ENCODE measurements at places on chromosomes 7 and 10.
A peak's percentile ranks its signal among the peaks of the same experiment; 100 is the strongest.

DNA sequence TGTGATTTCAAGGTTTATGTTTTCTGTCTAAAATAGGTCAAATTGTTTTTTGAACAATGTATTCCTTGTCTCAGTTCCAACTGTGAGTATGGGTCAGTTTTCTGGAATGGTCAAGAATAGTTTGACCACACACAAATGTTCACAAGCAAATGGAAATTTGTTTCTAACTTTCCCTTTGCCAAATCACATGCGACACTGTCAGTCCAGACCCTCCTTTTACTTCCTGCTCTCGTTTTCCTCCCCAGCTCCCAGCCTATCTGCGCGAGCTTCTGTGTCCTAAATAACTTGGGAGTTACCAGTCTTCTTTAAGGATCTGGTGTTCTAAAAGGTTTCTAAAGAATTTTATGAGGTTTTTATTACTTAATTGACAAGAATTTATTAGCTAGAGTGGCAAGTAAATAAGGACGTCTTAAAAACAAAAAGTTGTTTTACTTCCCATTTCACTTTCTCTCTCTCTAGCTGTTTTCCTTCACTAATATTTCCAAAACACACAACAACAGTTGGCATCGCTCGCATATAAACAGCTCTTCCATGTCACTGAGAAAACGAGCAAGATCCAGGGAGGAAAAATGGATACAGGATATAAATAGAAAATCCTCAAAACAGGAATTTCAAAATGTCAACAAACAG, 266.1 kb upstream of the KLF6 start:
- no peak for DNase-seq

- no peak for DNase-seq
Observed at GRCh38 chr7:129225931-129226572, 1.2 kb downstream of the AHCYL2 start.

DNA sequence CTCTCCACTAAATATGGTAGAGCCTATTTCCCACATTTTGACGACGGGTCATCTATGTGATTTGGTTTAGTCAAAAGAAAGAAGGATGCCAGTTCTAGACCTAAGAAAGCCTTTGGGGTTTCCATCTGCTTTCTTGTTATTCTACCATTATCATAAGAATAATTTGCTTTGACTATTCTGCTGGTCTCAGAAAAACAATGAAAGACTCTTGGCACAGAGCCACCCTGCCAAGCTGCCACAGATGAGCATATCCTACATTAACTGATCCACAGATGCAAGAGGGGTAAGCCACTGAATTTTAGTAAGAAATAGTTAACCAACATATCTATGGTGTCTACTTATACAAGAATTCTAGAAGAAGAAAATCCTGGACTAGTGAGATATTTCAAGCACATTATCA, 158.6 kb upstream of the MAGI2 start:
- DNase-seq: no peak

DNA sequence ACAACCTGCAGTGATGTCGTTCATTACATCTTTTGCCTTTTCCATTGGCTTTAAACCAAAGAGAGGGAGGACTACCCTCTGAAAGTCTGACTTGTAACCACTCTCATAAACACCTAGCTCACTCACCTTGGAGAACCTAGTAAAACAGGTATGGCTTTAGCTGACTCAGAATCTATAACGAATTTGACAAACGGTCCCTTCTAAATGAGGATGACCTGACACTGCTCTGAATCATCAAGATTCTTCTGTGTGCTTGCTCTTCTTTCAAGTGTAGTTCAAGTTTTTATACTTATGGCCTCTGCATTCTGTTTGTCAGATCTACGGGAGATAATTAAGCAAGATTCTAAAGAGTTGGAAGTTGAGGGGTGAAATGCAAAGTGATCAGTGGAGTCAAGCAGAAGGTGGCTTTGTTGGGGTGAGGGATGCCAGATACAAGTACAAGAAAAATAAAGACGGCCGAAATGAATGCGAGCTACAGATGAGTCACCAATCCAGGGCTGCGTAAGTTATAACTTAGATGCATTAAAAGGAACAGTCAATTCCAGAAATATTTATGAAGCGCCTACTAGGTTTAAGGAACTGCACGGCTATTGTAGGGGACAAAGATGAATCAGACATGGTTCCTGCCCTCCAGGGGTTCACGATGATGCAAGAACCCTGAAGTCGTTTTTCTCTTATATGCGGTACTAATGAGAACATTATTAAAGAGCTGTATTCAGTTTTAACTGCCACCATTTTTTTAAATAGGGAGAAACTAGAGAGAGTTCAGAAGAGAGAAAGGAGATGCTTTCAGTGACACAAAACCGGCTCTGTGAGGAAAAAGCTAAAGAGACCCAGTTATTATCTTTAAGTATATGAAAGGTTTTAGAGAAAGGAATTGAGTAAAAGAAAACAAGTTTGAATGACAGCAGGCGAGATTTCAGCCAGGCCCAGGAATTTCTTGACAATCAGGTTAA, 6.5 kb downstream of the HIPK2 start:
- DNase-seq: no peak

DNA sequence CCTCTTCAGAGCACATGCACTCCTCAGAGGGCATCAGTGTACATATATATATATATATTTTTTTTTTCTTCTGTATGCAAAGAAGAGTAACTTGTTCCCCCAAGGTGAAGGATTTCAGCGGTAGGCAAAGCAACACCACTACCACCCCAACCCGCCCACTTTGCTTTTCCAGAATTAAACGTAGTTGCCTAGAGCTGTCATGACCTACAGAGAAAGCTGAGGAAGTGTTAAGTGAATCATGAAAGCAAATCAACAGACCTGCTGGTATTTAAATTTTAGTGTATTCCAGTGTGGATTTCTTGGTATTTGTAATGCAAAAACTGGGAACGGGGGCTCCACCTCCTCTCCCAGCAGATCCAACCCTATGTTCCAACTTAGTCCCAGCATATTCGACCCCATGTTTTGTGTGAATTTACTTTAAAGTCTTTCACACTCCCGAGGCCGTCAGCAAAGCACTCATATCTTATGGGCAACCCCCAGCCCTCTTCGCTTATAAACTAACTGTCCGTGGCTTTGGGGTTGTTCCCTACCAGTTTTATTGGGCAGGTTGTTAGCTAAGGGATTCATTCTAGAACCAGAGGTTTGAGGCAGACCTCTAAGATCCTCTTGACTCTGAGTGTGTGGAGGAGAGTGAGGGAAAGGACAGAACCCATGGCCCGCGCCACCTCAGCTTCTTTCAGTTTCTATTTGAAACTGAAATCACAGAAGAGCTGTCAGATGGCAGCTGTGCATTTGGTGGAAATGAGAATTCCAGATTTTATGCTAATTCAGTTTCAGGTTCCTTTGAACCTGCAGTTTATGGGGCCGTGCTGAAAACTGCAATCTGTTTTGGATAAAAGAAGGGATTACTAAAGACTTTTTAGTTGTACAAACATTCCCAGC, 450.2 kb upstream of the GALNT17 start:
- no peak for DNase-seq

- DNase-seq: no peak
Observed at GRCh38 chr7:158550886-158551452, 36.7 kb downstream of the PTPRN2 start.

DNA sequence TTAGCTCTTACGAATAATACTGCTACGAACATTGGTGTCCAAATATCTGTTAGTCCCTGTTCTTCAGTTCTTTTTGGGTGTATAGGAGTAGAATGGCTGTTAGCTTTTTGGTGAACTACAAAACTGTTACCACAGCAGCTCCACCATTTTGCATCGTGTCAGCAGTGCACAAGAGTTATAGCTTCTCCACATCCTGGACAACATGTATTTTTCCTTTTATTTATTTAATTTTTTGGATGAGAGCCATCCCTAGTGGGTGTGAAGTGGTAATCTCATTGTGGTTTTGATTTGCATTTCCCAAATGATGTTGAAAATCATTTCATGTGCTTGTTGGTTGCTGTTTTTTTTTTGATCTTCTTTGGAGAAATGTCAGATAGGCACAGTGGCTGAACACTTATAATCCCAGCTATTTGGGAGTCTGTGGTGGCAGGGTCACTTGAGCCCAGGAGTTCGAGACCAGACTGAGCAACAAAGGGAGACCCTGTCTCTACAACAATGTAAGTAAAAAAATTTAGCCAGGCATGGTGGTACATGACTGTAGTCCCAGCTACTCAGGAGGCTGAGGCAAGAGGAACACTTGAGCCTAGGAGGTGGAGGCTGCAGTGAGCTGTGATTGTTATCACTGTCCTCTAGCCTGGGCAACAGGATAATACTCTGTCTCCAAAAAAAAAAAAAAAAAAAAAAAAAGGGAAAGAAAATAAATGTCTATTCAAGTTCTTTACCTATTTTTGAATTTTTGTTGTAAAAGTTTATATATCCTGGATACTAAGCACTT, 31.7 kb downstream of the TRIM24 start:
- DNase-seq: no peak

GRCh38 chr10:115941361-115941771, 331.6 kb downstream of the GFRA1 start:
- DNase-seq: no peak

DNA sequence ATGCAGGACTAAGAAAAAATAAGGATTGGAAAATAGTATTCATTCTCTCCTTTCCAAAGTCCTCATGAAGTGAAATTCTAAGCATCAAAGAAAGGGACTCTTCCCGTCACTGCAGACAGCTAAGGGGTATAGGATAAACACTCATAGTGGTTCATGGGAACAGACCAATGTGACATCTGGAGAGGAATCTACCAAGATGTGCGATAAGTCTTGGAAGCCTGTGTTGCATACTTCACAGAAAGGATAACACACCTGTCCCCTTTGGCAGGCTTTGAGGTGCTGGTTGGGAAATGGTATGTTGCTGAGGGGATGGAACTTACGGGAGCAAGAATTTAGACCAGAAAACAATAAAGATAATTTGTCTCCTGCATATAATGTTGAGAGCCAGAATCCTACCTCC, 248.1 kb downstream of the ARHGAP21 start:
- no peak for DNase-seq

DNA sequence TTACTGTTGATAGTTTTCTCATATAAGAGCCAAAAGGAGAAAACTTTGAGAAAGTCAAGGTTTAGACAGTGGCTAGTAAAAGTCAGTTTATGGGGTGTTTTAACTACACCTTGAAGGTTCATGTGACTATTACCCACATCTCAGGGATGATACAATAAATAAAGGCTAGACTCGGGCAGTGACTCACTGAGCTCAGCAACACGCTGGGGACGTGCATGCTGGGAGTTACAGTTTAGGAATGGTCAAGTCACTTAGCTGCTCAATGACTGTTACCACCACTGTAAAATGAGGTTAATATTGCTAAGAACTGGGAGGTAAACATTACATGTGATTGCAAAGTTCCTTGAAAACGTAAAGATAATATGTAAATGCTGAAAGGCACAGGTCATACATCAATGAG, 1254.4 kb upstream of the PHF14 start:
- no peak for DNase-seq

DNA sequence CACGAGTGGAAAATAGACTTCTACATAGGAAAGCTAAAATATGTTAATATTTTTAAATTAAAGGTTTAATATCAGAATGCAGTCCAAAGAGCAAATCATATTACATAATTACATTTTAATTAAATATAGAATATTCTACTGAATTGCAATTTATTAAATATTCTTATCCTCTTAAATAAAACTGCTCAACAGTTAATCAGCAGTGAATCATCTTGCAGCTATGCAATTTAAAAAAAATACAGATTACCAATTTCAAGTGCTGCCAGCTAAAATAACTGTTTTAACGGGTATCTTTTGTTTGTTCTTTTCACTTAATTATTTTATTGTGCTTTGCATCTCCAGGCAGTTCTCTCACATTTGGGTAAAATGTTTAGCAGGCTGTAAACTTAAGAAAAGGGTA, 82.2 kb downstream of the ZNRF2 start:
- DNase-seq: no peak

GRCh38 chr10:124308811-124309210, 109.9 kb downstream of the OAT start:
- no peak for DNase-seq

GRCh38 chr7:154928136-154929005, 74.6 kb downstream of the PAXIP1 start:
- DNase-seq: peak; percentile 22

DNA sequence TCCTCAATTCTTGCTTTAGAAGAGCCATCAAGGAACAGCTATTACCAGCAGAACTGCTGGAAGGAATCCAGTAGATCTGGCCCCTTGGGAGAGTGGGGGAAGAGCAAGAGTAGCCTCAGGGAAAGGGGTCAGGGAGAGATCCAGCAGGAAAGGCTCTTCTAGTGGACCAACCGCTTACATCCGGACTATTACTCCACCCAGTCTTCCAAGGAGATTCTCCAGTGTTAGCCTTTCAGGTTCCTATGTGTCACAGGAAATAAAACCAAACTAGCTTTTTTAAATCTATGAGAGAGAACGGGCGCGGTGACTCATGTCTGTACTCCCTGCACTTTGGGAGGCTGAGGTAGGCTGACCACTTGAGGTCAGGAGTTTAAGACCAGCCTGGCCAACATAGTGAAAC, 34.3 kb downstream of the TET1 start:
- no peak for DNase-seq

Measured in stimulated activated CD8-positive, alpha-beta memory T cell treated with anti-CD3 and anti-CD28 coated beads, Interleukin-15, amount 100 ng/mL, for 24 hours (primary cell).